ENCODE measurements at places on chromosomes 2 and 18. TPM values are rescaled to one million over a fixed set of nuclear protein-coding genes. Genes with fewer than 3 reads are reported as not detected.

MAP3K19 gene
- total RNA-seq, result not detected

IL18R1 gene
- total RNA-seq, result 4.0 TPM

G6PC2 gene
- total RNA-seq, result not detected

CD207 gene
- not detected for total RNA-seq

C2orf72 gene
- total RNA-seq, result 0.11 TPM

GRCh38 chr2:23602116-23602515, 217.1 kb downstream of the KLHL29 start:
- no peak for DNase-seq
- H3K27ac ChIP-seq, result no peak overlapping the region
- no peaks in the 10 kb centered on the region for H3K36me3 ChIP-seq

- no peak for DNase-seq
- no peaks in the 10 kb centered on the region for H3K36me3 ChIP-seq
- no peaks in the 10 kb centered on the region for H3K4me1 ChIP-seq
- no peak overlapping the region for H3K4me3 ChIP-seq
- no peak overlapping the region for H3K27ac ChIP-seq
Observed at GRCh38 chr2:73043929-73044832, 27.3 kb downstream of the SFXN5 start.

GRCh38 chr2:40049781-40050180, 270.7 kb upstream of the THUMPD2 start:
- DNase-seq, result no peak
- no peak overlapping the region for H3K4me3 ChIP-seq
- H3K36me3 ChIP-seq, result no peaks in the 10 kb centered on the region
- H3K4me1 ChIP-seq, result no peaks in the 10 kb centered on the region

DNA sequence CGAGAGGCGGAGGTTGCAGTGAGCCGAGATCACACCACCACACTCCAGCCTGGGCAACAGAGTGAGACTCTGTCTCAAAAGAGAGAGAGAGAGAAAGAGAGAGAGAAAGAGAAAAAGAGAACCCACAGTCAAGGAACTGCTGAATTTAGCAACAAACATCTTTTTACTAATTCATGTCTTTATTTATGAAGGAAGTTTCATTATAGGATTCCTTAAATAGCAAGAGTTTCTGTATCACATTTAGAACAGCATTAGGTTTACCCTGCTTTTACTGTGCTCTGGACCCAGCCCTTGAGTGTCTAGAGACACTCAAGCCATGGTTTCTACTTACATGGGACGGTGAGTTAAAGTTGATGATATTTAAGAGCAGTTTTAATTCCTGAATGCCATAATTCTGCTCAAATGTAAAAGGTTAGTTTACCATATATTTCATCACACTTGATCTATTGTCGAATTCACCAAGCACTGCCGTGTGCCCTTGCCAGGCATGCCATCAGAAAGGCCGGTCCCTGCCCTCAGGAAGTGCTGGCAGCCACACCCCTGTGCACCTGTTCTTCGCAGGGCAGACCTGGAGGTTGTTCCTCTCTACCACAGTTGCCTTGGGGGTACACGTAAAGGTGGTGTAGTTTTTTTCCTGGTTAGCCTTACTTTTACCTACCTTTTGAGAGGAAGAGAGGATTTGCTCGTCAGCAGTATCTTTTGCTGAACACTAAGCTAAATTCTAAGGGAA, 153.3 kb downstream of the LDLRAD4 start:
- no peaks in the 10 kb centered on the region for H3K27me3 ChIP-seq
- H3K27ac ChIP-seq, result no peak overlapping the region
- DNase-seq, result no peak
- H3K4me3 ChIP-seq, result no peak overlapping the region
- peaks cover 16% of the 10 kb centered on the region for H3K4me1 ChIP-seq

DNA sequence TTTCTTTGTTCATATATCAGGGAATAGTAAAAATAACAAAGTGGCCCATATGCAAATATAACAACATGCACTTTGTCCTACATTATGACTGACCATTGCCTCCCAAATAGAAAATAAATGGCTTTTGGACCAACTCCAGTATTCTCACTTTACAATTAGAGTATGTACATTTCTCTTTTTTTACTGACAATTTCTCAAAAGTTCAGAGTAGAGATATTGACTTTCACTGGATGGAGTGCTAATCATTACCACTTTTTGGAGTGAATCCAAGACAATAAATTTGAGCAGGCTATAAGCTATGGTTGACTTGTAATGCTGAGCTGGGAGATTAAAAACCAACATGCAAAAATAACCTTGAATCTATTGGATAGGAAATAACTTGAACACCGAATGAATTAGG, 987.4 kb downstream of the SUCLG1 start:
- no peaks in the 10 kb centered on the region for H3K27me3 ChIP-seq
- H3K27ac ChIP-seq, result no peak overlapping the region
- H3K36me3 ChIP-seq, result no peaks in the 10 kb centered on the region
- H3K4me1 ChIP-seq, result no peaks in the 10 kb centered on the region
- no peak overlapping the region for H3K4me3 ChIP-seq

GRCh38 chr18:24841536-24841935, 381.1 kb downstream of the HRH4 start:
- no peak overlapping the region for H3K27ac ChIP-seq
- no peak overlapping the region for H3K4me3 ChIP-seq

DNA sequence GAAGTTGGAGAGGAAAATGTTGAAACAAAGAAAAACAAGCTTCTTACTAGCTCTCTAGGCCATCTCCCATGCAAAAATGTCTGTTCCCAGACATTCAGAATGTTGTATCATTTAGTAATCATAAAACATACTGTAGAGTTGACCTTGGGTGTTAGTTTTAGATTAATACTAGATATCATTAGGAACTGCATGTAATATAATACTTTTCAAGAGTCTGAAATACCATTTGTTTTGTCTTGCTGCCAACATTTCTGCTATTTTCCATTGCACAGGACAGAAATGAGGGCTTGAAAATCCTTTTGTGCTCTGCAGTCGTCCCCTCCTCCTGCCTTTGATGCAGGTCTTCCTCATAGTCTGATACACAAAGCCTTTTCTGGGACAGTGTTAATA, 89.5 kb upstream of the RBMS1 start:
- no peaks in the 10 kb centered on the region for H3K4me1 ChIP-seq
- no peaks in the 10 kb centered on the region for H3K27me3 ChIP-seq
- no peaks in the 10 kb centered on the region for H3K36me3 ChIP-seq

DNA sequence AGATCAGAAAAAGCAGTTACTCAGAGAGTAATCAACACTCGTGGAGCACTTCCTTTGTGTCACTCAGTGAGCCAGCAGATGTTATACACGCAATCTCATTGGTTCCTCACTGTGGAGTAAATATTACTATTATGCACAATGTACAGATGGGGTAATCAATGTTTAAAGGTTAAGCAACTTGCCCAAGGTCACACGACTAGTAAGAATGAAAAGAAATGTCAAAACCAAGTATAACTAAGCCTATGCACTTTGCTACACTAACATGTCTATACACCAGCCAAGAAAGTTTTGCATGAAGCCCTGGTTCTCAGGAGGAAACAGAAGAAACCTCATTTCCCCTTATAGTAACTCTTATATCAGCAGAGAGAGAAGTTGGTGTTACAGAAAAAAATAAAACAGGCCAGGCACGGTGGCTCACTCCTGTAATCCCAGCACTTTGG, 5.4 kb downstream of the METTL21A start:
- H3K4me1 ChIP-seq, result peaks cover 22% of the 10 kb centered on the region
- H3K4me3 ChIP-seq, result no peak overlapping the region
- H3K27ac ChIP-seq, result no peak overlapping the region
- no peaks in the 10 kb centered on the region for H3K36me3 ChIP-seq
- H3K27me3 ChIP-seq, result no peaks in the 10 kb centered on the region

- DNase-seq, result peak; percentile 30
- H3K4me3 ChIP-seq, result no peak overlapping the region
- no peaks in the 10 kb centered on the region for H3K27me3 ChIP-seq
- peaks cover 43% of the 10 kb centered on the region for H3K4me1 ChIP-seq
Observed at GRCh38 chr2:134443814-134444480, 190.1 kb downstream of the MGAT5 start.

DNA sequence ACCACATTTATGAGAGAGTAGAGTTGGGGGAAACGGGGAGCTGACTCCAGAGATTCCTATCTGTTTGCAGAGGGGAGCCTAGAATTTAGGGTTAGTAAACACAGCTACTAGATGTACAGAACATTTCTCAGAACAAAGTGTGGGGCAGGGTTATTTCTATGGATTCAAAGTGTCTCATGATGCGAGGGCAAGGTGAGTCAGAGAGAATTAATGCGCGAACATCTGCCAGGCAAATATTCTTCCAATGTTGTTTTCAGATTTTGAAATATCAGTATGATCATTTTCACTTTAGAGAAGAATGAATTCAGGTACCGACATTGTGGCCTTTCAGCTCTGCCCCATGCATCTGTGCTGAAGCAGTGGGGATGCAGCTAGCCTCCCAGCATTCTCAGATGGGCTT, 2.0 kb upstream of the DSEL start:
- no peaks in the 10 kb centered on the region for H3K27me3 ChIP-seq
- H3K4me3 ChIP-seq, result no peak overlapping the region
- H3K36me3 ChIP-seq, result no peaks in the 10 kb centered on the region
- no peak for DNase-seq

DNA sequence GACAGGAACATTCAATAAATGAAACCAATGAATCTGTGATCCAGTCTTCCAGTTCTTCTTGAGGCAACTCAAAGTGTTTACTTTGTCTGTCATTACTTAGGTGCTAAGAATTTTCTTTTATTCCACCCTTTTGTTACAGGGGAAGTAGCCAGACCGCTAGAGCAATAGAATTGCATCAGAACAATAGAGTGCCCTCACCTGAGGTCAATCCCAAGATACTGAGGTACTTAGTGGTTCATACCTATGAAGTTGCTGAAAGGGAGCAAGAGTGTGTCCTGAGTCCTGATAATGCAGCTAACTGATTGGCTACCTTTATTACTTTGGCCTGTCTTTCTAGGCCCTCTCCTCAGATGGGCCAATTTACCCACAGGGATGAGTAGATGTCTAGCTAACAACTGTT, 359.4 kb upstream of the KCNH7 start:
- DNase-seq, result no peak
- H3K36me3 ChIP-seq, result no peaks in the 10 kb centered on the region
- no peak overlapping the region for H3K4me3 ChIP-seq
- H3K27ac ChIP-seq, result no peak overlapping the region

DNA sequence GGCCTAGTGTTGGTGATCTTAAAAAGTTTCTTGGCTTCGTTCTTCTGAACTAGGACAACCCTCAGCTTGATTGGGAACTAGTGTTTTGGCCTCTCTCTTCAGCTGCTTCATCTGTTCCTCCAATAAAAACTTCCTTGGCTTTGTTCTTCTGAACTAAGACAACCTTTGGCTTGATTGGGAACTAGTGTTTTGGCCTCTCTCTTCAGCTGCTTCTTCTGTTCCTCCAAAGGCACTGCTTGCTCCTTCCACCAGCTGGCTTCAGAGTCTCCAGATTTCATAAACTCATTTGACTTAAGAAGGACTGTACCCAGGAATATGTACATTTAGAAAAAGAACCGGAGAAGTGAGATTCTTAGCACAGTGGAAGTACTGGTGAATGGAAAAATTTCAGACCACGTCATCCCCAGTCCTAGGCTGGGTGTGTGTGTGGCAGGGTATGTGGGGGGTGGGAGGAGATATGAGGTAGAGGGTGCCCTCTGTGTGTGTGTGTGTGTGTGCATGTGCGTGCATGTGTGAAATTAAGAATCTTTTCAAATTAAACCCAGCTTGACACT, 20.4 kb downstream of the IL1R2 start:
- H3K36me3 ChIP-seq, result no peaks in the 10 kb centered on the region
- H3K27me3 ChIP-seq, result no peaks in the 10 kb centered on the region
- no peak overlapping the region for H3K4me3 ChIP-seq
- peaks cover 11% of the 10 kb centered on the region for H3K4me1 ChIP-seq
- H3K27ac ChIP-seq, result no peak overlapping the region
